ENCODE measurements at places on chromosomes 2 and 18. TPM values are rescaled to one million over a fixed set of nuclear protein-coding genes. Genes with fewer than 3 reads are reported as not detected.

DNA sequence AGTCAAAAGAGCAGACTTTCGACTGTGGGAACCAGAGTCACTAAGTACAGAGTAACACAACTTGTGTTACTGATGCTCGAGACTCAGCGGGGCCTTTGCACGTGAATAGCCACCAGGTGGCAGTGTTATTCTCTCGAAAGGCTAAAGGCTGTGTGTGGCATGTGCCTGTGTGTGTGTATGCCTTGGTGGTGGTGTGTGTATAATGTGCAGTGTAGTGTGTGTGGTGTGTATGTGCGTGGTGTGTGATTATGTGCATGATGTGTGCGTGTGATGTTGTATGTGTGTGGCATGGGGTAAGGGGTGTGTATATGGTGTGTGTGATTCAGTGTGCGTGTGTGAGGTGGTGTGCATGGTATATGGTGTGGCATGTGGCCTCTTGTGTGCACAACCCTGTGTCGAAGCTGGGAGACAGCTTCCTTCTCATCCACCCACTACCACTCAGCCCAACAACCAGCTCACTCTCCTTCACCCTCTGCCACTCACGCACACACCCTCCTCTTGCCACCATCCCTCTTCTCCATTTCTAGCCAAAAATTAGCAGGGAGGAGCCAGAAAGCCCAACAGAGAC, 83.0 kb upstream of the ZNF532 start:
- peak; percentile 84 for DNase-seq

DNA sequence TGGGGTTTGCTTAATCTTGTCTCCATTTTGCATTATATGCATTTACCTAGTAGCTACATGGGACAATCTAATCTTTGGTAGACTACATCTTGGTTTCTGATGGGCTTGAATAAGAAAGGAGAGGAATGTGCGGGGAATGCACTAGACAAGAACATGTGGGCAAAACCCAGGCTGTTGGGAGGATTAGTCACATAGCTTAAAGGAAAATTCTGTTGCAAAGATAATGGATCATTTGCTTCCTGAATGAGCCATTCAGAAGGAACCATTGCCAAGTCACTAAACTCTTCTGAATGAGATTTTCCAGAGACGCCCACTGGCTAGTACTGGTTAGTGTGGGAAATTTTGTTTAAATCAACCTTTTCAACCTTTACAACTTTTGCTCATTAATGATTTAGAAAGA, 84.8 kb downstream of the OSBPL6 start:
- no peak for DNase-seq

DNA sequence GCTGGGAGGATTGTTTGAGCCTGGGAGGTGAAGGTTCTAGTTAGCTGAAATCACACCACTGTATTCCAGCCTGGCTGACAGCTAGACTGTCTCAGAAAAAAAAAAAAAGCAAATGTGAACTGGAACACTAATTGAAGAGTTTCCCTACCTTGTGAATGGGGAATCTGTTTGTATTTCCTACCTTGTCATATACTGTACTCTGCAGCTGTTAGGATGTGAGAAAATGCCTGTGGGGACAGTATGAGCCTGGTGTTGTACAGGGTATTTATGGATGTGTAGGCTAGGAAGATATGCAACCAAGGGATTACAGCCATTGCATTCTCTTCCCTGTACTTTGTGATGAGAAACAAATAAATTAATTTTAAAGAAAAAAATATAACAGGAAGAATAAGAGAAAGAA, 113.3 kb upstream of the FAM117B start:
- no peak for DNase-seq

ANXA4 gene
- total RNA-seq, result 28.1 TPM

UGT1A4 gene
- not detected for total RNA-seq

CHST9 gene
- not detected for total RNA-seq

DNA sequence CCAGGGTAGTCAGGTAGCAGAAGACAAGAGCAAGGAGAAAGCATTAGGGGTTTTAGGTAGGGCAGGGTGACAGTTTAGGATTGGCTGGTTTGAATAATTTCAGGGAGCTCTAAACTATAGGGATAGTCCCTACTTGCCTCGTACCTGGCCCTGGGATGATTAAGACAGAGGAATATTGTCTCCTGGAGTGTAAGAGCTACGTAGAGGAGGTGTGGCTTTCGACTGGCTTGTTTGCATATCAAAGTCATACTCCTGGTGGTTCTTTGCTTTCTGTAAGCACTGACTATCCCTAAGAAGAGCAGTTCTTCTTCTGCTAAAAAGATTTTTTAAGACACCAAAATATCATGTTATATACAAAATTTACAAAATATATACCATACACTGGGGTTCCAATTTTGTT, 1867.4 kb downstream of the SUCLG1 start:
- DNase-seq, result no peak

GRCh38 chr2:176558574-176559140, 289.4 kb downstream of the MTX2 start:
- DNase-seq, result no peak

- DNase-seq, result no peak
These were observed 118.0 kb downstream of the METTL8 start for GRCh38 chr2:171315781-171316180.

DNA sequence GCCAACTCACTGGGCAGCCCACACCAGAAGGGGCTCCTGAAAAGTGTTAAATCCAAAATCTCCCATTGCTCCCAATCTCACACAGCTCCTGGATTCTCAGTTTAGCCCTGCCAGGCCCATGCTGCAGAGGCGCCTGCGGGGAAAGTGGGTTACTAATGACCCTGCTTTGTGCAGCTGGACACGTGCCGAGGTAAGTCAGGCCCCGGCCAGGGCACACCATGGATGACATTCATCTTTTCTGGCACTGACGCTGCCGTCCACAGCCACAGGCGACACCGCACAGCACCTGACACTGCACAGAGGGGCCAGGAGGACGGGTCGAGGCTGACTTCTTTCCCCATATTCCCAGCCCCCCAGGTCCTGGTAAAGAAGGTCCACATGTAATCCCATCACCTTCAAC, 193.5 kb downstream of the EIPR1 start:
- DNase-seq, result no peak

DNA sequence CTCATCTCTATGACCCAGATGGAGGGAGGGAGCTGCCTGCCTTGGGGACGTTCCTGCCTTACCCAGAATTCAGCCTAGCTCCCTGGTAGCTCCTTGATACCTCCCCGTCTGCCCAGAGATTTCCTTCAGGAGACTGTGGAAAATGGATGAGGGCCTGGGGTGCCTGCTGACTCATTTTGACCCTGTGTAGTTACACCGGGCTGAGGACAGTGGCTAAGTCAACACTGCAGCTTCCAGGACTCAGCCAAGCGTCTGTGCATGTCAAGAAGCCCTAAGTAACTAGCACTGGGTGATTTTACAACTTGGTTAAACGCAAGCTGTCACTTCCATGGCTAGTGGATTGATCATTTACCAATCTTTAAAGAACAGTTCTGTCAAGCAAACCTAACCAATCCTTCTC, 23.3 kb upstream of the EPAS1 start:
- DNase-seq, result no peak

GRCh38 chr2:101231937-101232730, 20.6 kb upstream of the CNOT11 start:
- DNase-seq, result no peak

ABCB11 gene
- total RNA-seq, result not detected

Measured in B cell (primary cell).